Natural killer cell (primary cell): ENCODE measurements at places on chromosomes 4 and X. TPM values are rescaled to one million over a fixed set of nuclear protein-coding genes. Genes with fewer than 3 reads are reported as not detected.

GRCh38 chr4:117949621-117950020 is 84.7 kb upstream of the NDST3 start:
- no peaks in the 10 kb centered on the region for H3K4me1 ChIP-seq
- no peaks in the 10 kb centered on the region for H3K36me3 ChIP-seq
- no peak overlapping the region for H3K4me3 ChIP-seq
- DNase-seq = no peak

- peaks cover 23% of the 10 kb centered on the region for H3K36me3 ChIP-seq
- no peak overlapping the region for H3K4me3 ChIP-seq
- no peaks in the 10 kb centered on the region for H3K27me3 ChIP-seq
- H3K27ac ChIP-seq = no peak overlapping the region
- DNase-seq = no peak
- peaks cover 11% of the 10 kb centered on the region for H3K4me1 ChIP-seq
Observed at GRCh38 chr4:1302159-1302558, 12.5 kb downstream of the MAEA start.

CLCN4 gene
- total RNA-seq = 0.66 TPM

COX7B2 gene
- not detected for total RNA-seq

FHDC1 gene
- 0.16 TPM for total RNA-seq

DCAF4L1 gene
- total RNA-seq = 0.16 TPM

GRCh38 chr4:61772126-61772525 is 572.0 kb downstream of the ADGRL3 start:
- no peak overlapping the region for H3K27ac ChIP-seq
- no peak overlapping the region for H3K4me3 ChIP-seq

- DNase-seq = no peak
- H3K4me1 ChIP-seq = no peaks in the 10 kb centered on the region
- H3K27ac ChIP-seq = no peak overlapping the region
- no peaks in the 10 kb centered on the region for H3K27me3 ChIP-seq
- H3K4me3 ChIP-seq = no peak overlapping the region
Observed at GRCh38 chr4:11072999-11073398, 355.7 kb downstream of the HS3ST1 start.

IBSP gene
- not detected for total RNA-seq

DNA sequence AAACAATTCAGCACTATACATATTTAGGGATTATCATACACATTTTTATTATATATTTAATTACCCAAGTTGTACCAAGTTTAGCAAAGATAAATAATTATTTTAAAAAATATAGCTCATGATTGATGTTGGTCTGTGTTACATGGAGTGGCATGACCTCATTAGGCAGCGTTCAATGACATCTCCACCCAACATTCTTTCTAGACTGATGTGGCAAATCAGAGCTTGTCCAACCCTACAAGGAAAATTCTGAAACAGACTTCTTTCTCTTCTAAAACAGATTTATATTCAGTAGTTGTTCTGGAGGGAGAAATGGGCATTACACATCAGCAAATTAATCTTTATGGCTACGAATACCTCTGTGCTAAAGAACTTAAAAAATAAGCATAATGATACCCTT is 189.7 kb downstream of the PDGFC start:
- H3K27me3 ChIP-seq = no peaks in the 10 kb centered on the region
- no peak overlapping the region for H3K27ac ChIP-seq
- H3K4me3 ChIP-seq = no peak overlapping the region

DNA sequence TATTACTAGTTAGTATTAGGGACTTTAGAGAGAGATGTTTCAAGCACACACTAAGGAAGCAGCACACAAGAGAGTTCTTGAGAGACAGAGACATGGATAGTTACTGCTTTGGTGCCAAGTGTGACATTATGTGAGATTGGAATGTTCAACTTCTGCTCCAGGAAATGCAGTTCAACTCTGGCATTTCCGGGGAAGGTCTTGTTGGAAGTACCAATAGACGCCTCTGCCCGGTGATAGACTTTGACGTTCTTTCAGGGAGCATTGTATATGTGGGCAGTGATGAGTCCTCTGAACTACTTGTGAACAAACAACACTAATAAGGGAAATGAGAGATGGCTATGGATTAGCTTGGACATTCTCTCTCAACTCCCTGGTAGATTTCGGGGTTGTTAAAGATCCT is 638.1 kb upstream of the BOD1L1 start:
- no peaks in the 10 kb centered on the region for H3K4me1 ChIP-seq
- H3K27ac ChIP-seq = no peak overlapping the region
- no peaks in the 10 kb centered on the region for H3K36me3 ChIP-seq
- no peak overlapping the region for H3K4me3 ChIP-seq
- DNase-seq = no peak

KIAA1210 gene
- total RNA-seq = not detected

- no peaks in the 10 kb centered on the region for H3K4me1 ChIP-seq
- no peaks in the 10 kb centered on the region for H3K36me3 ChIP-seq
- no peak overlapping the region for H3K27ac ChIP-seq
- no peak overlapping the region for H3K4me3 ChIP-seq
Observed at GRCh38 chr4:176406736-176407135, 87.0 kb downstream of the SPCS3 start.

GRCh38 chr4:15926486-15926885 is 12.1 kb downstream of the FGFBP1 start:
- H3K36me3 ChIP-seq = no peaks in the 10 kb centered on the region
- H3K4me1 ChIP-seq = no peaks in the 10 kb centered on the region
- H3K27me3 ChIP-seq = no peaks in the 10 kb centered on the region
- DNase-seq = no peak
- H3K4me3 ChIP-seq = no peak overlapping the region

SPANXA1 gene
- not detected for total RNA-seq

- H3K27me3 ChIP-seq = peaks cover 33% of the 10 kb centered on the region
- peak; percentile 43 for DNase-seq
- no peaks in the 10 kb centered on the region for H3K36me3 ChIP-seq
- H3K4me1 ChIP-seq = peaks cover 10% of the 10 kb centered on the region
Observed at GRCh38 chr4:36385951-36386571, 104.6 kb downstream of the DTHD1 start.

GRCh38 chr4:48212165-48212564 is 57.5 kb downstream of the TEC start:
- H3K4me3 ChIP-seq = no peak overlapping the region
- H3K4me1 ChIP-seq = peaks cover 13% of the 10 kb centered on the region
- H3K27me3 ChIP-seq = no peaks in the 10 kb centered on the region
- peak; percentile 14 for DNase-seq
- H3K27ac ChIP-seq = peak overlapping the region; percentile 56
- no peaks in the 10 kb centered on the region for H3K36me3 ChIP-seq

GAGE13 gene
- not detected for total RNA-seq

- H3K27ac ChIP-seq = peak overlapping the region; percentile 61
- no peaks in the 10 kb centered on the region for H3K36me3 ChIP-seq
- no peak overlapping the region for H3K4me3 ChIP-seq
Observed at GRCh38 chrX:41720125-41720779, 3.7 kb upstream of the GPR82 start.

DCX gene
- not detected for total RNA-seq

PLP2 gene
- total RNA-seq = 69.7 TPM

DNA sequence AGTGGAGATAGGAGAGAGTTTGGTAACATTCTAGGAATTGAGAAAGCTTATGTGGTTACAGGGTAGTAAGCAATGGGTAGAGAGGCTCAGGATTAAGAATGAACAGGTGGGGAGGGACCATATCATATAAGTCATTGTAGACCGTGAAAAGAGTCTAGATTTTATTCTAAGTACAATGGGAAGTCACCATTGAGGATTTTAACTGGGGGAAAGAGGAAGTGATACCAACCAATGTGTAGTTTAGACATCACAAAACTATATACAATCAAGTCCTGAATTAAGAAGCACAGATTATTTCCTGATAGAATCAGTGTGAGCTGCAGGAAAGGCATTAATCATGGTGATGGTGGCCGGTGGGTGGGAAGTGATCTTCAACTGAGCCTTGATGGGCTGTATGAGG is 178.3 kb upstream of the ZIC3 start:
- no peak overlapping the region for H3K27ac ChIP-seq
- H3K4me3 ChIP-seq = no peak overlapping the region
- no peaks in the 10 kb centered on the region for H3K4me1 ChIP-seq
- no peaks in the 10 kb centered on the region for H3K36me3 ChIP-seq
- H3K27me3 ChIP-seq = no peaks in the 10 kb centered on the region

LEF1 gene
- 18.7 TPM for total RNA-seq

DNA sequence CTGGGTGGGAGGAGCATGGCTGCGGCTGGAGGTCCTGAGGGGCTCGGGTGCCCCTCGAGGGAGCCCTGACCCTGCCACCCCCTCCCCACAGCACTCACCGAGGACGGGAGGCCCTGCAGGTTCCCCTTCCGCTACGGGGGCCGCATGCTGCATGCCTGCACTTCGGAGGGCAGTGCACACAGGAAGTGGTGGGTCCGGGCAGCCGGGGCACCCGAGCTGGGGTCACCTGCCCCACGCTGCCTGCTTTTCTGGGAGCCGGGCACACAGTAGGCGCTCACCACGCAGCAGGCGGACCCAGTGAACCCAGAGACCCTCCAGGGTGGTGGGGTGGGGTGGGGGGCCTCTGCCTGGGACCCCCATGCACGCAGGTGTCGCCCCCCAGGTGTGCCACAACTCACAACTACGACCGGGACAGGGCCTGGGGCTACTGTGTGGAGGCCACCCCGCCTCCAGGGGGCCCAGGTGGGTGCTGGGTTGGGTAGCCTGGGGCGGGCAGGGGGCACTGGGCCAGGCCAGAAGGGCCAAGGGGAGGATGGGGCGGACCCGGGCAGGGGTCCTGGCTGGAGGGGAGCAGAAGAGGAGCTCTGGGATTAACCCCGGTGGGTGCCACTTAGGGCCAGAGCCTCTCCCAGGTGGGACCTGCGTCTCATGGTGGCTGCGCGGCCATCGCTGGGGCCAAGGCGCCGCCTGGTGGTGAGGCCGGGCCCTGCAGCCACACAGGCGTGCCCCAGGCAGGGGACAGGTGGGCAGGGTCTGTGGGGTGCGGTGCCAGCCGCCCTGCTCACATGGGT is 1.4 kb downstream of the HGFAC start:
- DNase-seq = peak; percentile 77
- H3K27me3 ChIP-seq = no peaks in the 10 kb centered on the region
- H3K36me3 ChIP-seq = no peaks in the 10 kb centered on the region

GRCh38 chr4:73599182-73599581 is 21.1 kb downstream of the RASSF6 start:
- H3K27me3 ChIP-seq = no peaks in the 10 kb centered on the region
- H3K4me1 ChIP-seq = no peaks in the 10 kb centered on the region
- H3K4me3 ChIP-seq = no peak overlapping the region
- H3K27ac ChIP-seq = no peak overlapping the region
- no peaks in the 10 kb centered on the region for H3K36me3 ChIP-seq
